ENCODE measurements at places on chromosomes 3 and 15.

GRCh38 chr15:64519897-64520296 lies 59.5 kb downstream of the ZNF609 start:
- DNase-seq = no peak

DNA sequence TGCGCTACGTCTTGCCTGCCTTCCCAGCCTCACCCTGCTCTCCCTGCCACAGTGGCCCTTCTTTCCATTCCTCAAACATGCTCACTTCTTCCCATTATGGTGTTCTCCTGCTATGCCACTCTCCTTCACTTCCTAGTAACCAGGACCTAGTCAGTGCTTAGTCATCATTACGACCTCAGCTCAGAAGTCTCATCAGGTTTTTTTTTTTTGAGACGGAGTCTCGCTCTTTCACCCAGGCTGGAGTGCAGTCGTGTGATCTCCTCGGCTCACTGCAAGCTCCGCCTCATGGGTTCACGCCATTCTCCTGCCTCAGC lies 149.5 kb downstream of the GREM1 start:
- DNase-seq = no peak

DNA sequence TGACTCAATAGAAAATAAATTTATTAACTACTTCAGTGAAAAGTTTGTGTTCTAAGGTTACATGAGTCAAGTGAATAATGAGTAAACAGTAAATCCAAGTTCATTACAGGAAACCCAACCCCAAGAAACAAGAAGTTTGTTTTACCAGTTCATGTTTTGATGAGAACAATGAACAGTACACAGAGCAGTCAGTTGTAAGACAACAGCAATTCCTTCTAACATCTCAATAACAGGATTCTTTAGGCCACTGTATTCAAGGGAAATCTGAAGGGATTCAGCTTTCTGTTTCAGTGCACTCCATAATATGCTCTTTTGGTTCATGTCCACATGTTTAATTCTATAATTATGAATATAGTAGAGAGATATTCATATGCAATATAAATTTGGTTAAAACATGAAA lies 18.4 kb downstream of the ATR start:
- DNase-seq = no peak

DNA sequence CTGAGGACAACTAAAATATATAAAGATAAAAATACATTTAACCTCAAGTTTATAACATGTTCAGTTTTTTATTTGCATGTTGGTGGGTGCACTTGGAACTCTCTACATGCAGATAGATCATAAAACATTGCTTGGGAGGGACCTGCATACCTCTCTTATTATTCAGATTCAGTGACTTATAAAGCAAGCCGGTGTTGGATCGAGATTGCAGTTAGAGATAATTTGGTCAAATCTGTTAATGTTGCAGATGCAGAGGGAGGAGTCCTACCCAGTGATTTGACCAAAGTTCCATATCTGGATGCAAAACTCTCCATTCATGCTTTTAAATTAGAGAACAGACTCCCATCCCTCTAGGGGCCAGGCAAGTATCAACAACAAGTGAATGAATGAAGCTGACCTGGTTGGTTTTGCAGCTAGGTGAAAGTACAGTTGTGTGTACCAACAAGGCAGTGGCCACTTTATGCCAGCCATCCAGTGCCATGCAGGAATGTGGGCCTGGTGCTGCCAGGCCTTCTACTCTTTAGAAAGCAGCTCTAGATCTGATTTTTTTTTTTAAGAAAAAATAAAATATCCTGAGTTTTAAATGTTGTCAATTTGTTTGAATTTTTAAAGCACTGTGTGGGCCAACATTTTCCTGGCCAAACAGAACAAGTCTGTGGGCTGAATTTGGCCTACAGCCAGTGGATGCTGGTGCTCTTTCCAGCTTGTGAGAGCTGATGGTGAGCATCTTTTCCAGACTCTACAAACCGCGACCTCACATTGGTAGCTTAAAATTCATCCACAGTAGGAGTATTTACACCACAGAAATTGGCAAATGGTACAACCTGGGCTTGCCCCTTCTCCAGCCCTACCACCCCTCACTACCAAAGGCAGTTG lies 12.3 kb downstream of the CDIN1 start:
- DNase-seq = no peak

DNA sequence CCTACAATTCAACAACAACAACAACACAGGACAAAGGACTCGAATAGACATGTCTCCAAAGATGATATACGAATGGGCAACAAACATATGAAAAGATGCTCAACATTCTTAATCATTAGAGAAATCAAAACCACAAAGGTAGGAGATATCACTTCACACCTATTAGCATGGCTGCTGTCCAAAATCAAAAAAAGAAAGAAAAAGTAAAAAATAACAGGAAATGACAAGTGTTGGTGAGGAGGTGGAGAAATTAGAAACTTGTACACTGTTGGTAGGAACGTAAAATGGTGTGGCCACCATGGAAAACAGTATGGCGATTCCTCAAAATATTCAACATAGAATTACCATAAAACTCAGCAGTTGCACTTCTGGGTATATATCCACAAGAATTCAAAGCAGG lies 312.3 kb upstream of the STT3B start:
- no peak for DNase-seq

DNA sequence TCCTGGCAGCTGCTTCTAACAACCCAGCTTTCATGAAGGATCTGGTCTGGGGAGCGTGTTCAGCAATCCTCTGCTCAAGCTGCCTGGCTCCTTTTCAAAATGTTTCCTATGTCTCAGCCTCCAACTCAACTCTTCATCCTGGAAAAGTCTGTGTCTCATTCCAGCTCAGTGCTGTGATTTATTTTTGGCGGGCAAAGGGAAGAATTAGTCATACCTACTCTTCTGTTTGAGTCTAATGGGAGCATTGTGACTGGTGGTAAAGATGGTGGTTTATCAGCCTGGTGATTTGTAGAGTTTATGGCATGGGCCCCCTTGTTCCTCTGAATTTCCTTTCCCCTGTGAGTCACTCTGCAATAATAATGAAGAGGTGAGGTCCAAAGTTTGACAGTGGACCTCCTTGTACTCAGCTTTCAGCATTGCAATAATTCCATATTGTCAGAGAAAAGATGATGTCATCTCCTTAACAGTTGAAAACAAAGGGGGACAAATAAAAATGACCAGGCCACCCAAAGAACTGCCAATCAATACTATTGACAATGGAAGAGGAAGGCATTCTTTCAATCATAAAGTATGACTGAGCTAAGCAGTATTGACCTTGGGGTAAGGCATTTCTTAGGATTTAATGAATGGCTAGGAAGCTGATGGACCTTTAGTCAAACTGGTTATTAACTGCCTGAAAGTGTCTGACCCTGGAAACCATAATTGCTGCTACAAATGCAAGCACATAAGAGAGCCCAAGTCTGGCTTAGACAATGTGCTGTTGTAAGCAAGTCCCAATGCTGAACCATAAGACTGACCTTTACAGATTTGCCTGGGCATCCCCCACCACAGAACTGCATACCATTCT lies 204.7 kb upstream of the MCTP2 start:
- no peak for DNase-seq

DNA sequence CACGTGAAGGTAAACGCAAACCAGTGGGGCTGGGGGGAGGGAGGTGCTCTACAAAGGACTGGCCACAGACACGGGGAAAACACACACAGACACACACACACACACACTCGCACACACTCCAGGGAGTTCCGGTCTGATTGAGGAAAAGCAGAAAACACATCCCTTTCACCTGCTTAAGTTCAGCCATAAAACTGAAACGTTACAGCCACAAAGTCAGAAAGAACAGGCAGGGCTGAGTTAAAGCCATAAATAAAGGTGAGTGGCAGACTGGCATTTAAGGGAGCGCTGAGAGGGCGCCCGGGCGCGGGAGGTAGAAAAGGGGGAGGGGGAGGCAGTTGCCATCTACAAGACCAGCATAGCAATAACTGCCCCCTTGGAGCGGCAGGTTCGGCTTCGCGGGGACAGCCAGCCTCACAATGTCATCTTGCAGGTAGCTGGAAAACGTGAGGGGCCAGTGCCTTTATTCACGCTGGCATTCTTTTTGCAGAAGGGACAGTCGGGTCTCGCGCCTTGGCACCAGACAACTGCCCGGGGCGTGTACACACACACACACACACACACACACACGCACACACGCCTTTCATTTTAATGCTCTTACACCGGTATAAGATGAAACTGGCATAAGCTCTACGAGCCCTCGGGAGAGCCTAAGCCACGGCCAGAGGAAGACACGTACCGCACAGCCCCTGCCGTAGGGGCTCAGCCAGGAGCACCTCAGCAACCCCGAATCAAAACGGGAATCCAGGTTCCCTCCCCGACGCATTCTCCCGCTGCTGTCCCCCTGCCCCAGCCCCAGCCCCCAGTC lies 866 bp downstream of the TNIK start:
- no peak for DNase-seq

DNA sequence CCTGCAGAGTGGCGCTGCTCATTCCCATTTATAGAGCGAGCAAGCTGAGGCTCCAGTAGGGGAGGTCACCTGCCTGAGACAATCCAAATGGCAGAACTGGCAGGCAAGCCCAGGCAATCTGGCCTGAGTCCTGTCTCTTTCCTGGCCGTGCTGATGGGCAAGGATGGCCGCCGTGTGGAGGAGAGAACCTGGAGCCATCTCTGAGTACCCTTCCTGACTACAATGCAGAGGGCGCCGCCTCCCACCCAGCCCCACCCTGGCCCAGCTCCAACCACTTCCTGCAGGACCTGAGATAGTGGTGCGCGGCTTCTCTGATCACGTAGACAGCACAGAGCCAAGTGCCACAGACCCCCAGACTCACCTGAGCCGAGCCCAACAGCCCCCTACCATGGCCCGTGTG lies 7.0 kb downstream of the TLR9 start:
- no peak for DNase-seq

DNA sequence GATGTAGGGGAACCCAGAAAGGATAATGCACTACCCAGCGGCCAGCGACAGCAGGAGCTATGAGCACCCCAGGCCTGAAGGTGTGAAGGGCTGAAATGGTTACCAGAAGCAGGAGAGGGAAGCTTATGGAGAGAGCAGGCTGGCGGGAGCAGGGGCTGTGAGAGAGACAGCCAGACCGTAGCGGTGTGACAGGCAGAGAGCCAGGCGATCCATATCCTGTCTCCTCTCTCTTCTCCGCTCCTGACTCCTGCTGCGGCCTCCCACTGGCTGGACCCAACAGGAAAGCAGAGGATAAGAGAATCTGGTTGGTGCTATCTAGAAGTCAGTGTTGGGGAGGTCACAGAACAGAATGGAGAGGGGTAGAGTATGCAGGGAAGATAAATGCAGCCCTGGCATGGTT lies 49.9 kb downstream of the BTD start:
- DNase-seq = no peak

- DNase-seq = no peak
Measured at GRCh38 chr15:88985547-88986393, 72.6 kb upstream of the MFGE8 start.

DNA sequence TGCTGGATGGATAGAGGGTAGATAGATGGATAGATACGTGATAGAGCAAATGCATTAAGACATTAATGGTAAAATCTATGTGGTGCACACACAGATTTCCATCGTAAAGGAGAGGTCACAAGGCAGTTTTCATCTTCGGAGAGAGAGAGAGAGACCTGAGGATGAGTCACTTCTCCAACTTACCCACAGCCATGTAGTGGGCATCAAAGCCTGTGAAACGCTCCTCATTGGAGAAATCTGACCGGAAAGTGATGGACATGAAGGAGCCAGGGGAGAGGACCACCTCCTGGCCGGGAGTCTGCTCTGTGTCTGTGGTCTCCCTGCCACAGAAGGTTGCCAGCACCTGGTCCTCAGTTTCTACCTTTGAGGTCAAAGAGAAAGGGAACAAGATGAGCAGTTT lies 29.2 kb downstream of the MASP1 start:
- no peak for DNase-seq

DNA sequence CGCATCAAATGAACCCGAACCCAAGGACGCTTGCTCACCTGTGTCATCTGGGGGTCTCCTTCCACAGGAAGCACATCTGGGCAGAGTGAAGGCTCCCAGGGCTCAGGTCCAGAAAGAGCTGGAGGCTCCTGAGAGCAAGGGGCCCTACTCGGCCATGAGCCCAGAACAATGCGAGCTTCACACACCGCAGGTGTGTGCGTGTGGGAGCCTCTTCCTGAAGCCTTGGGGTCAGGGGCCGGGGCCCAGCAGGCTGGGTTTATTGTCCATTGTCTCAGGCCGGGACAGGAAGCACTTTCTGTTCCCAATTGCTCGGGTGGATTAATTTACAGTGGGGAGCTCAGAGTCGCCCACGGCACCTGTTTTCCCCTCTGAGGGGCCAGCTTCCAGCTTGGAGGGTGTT lies 74.8 kb downstream of the RPN1 start:
- DNase-seq = no peak

DNA sequence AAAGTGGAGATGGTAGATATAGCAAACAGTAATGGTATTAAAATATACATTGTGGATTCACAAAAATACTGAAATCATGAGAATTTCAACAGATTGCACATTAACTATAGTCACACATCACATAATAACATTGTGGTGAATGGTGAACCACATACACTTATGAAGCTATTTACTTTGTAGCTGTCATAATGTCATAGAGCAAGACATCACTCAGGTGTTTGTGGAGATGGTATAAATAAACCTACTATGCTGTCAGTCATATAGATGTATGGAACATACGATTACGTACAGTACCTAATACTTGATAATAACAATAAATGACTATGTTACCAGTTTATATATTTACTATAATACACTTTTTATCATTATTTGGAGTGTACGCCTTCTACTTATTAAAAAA lies 1416.0 kb upstream of the ALCAM start:
- DNase-seq = no peak

DNA sequence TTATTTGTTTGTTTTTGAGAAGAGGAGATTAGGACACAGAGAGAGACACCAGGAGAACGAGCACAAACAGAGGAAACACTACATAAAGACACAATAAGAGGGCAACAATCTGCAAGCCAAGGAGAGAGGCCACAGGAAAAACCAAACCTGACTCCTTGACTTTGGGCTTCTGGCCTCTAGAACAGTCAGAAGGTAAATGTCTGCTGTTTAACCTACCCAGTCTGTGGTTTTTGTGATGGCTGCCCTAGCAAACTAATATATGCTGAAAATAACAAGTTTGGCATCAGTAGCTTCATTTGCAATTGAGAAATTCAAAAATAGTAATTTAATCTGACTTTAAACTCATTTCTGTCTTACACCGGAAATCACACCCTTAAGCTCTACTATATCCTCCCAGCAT lies 110.2 kb downstream of the P3H2 start:
- DNase-seq = no peak

DNA sequence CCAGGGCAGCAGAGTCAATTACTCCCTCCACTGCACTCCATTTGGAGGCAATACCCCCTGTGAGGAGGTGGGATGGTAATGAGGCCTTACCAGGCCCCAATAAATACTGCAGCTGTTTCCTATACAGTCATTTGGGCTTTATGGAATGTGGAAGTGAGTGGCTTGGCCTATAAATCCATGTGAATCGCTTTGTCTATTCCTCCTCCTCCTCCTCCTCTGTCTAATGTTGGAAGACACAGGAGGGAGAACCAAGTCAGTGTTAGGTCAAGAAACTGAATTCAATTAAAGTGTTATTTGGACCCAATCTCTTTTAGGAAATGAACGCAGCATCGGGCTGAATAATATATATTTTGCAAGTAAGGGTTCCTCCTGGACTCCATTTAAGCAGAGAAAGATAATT lies 17.3 kb upstream of the SRGAP3 start:
- no peak for DNase-seq
